Stimulated activated CD8-positive, alpha-beta memory T cell treated with anti-CD3 and anti-CD28 coated beads, Interleukin-2, amount 100 ng/mL, for 1 hour (primary cell): ENCODE measurements at places on chromosomes 12 and 14.

- no peak for DNase-seq
Measured at GRCh38 chr14:102131741-102132140, 8.0 kb upstream of the WDR20 start.

GRCh38 chr12:116288735-116289134, 11.2 kb upstream of the MED13L start:
- DNase-seq = no peak

DNA sequence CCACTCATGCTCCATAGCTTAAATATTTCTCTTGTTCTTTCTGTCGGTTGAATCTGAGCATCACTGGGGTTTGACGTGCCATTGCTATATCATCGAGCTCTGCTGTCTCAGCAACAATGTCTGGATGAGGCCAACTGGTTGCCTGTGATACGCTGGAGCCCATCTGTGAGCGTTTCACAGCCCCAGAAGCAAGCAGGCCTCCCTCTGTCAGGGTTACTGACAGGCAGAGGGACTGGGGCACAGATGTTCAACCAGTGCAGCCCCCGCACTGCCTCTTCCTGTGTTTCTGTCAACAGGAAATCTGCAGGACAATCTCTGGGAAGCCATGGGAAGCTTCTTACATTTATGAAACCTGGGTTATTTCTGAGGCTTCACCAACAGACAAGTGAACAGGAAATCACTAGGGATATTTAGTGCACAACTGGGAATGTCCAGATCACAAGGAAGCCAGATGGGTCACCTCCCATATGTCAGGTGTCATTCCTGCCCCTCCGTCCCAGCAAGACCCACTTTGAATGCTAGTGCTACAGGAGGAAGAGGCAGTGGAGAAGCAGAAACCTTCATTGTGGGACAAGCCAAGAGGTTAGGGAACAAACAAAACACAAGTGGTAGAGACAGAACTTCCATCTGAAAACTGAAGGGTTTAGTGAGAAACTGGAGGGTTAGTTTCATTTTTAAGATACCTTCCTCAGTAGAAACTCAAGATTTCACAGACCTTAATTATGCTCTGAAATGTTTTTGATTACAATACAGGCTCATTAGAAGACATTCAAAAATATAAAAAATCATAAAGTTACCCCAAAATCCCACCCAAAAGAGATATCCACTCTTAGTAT, 24.1 kb downstream of the DMAC2L start:
- DNase-seq = no peak

DNA sequence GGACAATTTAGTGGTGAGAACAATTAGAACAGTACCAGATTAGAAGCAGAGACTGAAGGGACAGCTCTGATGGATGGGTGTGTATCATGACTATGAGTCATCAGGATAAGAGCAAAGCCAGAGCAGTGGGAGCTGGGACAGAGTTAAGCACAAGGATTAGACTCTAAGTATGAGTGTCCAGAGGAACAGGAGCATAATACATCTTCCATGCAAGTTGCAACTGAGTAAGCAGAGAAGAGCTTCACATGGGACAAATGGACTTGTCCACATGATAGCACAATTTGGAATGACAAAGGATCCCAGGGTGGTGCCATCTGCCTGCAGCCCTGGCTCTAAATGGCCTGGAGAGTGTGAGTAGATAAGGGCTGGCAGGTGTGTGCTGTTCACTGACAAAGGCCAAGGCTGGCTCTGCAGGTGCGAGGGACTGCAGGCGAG, 226.4 kb upstream of the CAND1 start:
- no peak for DNase-seq

- DNase-seq = no peak
Measured at GRCh38 chr12:109968032-109968420, 28.1 kb downstream of the GIT2 start.
